ENCODE measurements at places on chromosomes 1 and 21. TPM values are rescaled to one million over a fixed set of nuclear protein-coding genes. Genes with fewer than 3 reads are reported as not detected.

DNA sequence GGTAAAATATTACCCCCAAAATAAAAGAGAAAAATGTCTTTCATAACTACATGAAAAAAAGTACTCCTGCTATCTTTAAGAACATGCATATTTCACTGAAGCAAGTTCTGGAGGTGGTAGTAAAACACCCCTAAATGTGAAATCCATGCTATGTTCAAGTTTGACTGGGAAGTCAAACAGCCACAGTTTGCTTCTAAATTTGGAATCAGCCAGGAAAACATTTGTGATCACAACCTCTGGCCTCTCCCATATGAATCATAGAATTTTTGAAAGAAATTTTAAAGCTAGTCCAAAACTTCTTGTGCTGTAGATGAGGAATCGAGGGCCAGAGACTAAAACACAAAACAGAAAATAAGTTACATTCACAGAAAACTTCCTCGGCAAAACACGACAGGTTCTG lies 6.6 kb downstream of the SORT1 start:
- H3K4me3 ChIP-seq = no peak overlapping the region
- no peak overlapping the region for H3K27ac ChIP-seq
- peaks cover 2% of the 10 kb centered on the region for H3K4me1 ChIP-seq
- H3K36me3 ChIP-seq = no peaks in the 10 kb centered on the region
- DNase-seq = no peak
- H3K27me3 ChIP-seq = peaks cover 34% of the 10 kb centered on the region

DNA sequence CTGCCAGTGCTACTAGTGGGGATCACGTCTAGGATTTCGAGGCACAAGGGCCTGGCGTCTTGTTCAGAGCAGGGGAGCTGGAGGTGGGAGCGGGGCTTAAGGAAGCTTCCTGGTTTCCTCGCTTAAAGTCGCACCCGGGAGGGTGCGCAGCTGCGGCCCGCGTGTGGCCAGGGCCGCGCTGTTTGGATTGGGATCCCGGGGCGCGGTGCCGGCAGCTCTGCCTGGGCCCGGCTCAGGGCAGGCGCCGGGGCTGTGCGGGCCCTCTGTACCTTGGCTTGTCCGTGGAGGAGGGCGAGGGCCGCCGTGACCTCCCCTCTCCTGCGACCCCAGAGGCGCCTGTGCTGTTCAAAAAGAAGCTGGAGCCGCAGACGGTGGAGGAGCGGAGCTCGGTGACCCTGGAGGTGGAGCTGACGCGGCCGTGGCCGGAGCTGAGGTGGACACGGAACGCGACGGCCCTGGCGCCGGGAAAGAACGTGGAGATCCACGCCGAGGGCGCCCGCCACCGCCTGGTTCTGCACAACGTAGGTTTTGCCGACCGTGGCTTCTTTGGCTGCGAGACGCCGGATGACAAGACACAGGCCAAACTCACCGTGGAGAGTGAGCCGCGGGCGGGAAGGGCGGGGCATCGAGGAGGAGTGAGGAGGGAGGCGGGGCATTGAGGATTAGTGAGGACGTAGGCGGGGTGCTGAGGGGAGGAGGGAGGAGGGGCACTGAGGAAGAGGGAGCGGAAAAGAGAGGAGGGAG lies 67.8 kb downstream of the OBSCN start:
- H3K4me1 ChIP-seq = peaks cover 20% of the 10 kb centered on the region
- no peaks in the 10 kb centered on the region for H3K36me3 ChIP-seq
- peak; percentile 73 for DNase-seq
- peak overlapping the region; percentile 84 for H3K4me3 ChIP-seq
- no peaks in the 10 kb centered on the region for H3K27me3 ChIP-seq

GRCh38 chr1:6956488-6957159 lies 171.4 kb downstream of the CAMTA1 start:
- H3K27ac ChIP-seq = no peak overlapping the region
- peaks cover 2% of the 10 kb centered on the region for H3K4me1 ChIP-seq
- H3K27me3 ChIP-seq = no peaks in the 10 kb centered on the region
- no peak overlapping the region for H3K4me3 ChIP-seq
- DNase-seq = no peak

The PADI1 gene
- not detected for total RNA-seq

The FASLG gene
- 0.18 TPM for total RNA-seq

DNA sequence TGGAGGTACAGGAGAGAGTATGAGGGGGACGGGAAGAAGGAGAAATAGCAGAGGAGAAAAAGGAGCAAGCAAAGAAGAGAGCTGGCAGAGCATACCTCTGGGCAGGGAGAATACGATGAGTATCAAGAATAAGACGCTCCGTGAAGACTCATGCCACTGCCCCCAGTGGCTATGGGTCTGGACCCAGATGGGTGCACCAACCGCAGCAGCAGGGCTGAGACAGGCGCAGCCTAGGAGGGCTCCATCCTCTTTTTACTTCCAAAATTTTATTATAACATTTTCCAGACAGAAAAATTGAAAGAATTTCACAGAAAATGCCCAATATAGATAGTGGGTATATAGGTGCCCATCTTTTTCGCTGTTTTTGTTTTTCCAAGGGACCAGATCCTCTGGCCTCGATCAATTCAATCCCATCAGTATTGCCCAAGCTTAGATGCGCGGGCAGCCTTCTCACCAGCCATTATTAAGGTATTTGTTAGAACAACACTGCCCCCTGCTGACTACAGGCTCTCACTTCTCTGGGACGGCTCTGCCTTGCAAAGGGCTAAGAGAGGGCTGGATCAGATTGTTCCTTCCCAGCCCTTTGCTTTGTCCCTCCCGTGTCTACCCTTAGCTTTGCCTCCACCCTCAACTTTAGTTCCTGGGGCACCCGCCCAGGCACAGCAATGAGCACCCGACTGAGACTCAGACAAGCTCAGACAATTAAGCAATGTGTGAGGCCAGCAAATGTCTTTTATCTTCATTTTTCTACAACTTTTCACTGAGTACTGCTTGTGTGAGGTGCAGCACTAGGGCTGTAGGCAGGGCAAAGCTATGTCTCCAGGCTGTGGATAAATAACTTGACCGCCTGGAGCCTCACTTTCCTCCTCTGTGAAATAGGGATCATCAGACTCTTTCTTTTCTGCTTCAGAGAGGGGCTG lies 17.5 kb upstream of the CAMK1G start:
- peak; percentile 65 for DNase-seq
- peaks cover 28% of the 10 kb centered on the region for H3K27me3 ChIP-seq
- H3K4me3 ChIP-seq = no peak overlapping the region
- H3K4me1 ChIP-seq = peaks cover 10% of the 10 kb centered on the region

The PAQR6 gene
- 3.0 TPM for total RNA-seq

The KCNJ6 gene
- total RNA-seq = not detected

DNA sequence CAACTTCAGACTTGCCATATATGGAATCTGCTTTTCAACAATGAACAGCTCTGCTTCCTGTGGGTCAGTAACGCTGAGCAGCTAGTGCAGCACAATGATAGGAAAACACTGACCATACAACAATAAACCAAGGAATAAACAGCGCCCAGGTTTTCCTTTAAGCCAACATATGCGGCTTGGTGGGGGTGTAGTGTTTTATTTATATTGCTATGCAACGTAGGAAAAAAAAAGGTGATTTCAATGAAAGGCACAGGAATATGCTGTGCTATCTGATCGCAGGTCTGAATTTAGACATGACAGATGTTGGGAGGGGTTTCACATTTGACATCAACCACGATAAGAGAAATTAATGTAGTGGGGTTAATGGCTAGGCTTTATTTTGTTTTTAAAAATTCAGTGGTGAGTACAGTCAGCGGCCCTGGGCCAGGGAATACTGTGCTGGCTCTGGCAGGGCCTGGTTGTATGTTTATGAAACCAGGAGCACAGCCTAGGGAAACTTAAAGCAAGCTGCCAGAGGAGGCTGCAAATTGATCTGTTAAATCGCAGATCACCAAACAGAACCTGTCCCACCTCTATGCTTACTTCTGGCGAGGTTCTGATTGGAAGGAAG lies 4.3 kb downstream of the TSPAN2 start:
- peaks cover 33% of the 10 kb centered on the region for H3K4me1 ChIP-seq
- no peak for DNase-seq
- peak overlapping the region; percentile 64 for H3K27ac ChIP-seq
- no peaks in the 10 kb centered on the region for H3K27me3 ChIP-seq

- peak overlapping the region; percentile 98 for H3K27ac ChIP-seq
- no peak for DNase-seq
- no peaks in the 10 kb centered on the region for H3K27me3 ChIP-seq
- H3K4me1 ChIP-seq = peaks cover 88% of the 10 kb centered on the region
Observed at GRCh38 chr1:21296509-21297354, 6.5 kb upstream of the ECE1 start.

The LRRC38 gene
- total RNA-seq = not detected

DNA sequence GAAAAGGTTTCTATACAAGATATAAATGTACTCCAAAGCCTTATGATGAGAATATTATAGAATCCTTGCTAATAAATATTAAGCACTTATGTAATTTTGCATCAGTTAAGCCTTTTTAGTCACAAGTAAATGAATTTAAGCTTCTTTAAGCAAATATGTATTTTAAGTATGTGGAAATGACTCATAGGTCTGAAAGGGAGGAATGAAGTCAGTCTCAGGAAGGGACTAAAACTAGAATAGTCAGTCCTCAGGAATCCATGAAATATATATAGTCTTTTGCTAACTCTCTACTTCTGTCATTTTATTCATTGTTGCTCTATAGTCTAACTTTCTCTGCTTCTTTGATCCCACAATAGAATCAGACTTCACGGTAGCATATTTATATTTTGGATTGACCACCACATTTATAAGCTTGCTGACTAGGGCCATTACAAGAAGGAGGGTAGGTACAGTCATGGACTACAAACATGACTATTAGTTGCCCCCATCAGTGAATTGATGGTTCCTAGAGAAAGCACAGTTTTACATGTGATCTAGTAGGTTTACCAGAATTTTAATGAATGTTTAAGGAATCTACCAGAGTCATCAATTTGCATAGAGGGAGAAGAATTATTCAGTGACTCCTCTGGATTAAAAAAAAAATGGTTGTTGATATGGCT lies 20.2 kb upstream of the RABGGTB start:
- DNase-seq = no peak
- H3K36me3 ChIP-seq = peaks cover 3% of the 10 kb centered on the region
- no peak overlapping the region for H3K27ac ChIP-seq

GRCh38 chr1:39673215-39673614 lies 1.3 kb upstream of the NT5C1A start:
- no peak for DNase-seq
- H3K27me3 ChIP-seq = peaks cover 30% of the 10 kb centered on the region
- H3K27ac ChIP-seq = no peak overlapping the region
- H3K36me3 ChIP-seq = no peaks in the 10 kb centered on the region

The MANEAL gene
- 1.0 TPM for total RNA-seq

- H3K36me3 ChIP-seq = no peaks in the 10 kb centered on the region
- H3K4me3 ChIP-seq = no peak overlapping the region
- DNase-seq = no peak
- no peaks in the 10 kb centered on the region for H3K4me1 ChIP-seq
- peaks cover 14% of the 10 kb centered on the region for H3K27me3 ChIP-seq
Observed at GRCh38 chr1:3215198-3216014, 146.4 kb downstream of the PRDM16 start.

DNA sequence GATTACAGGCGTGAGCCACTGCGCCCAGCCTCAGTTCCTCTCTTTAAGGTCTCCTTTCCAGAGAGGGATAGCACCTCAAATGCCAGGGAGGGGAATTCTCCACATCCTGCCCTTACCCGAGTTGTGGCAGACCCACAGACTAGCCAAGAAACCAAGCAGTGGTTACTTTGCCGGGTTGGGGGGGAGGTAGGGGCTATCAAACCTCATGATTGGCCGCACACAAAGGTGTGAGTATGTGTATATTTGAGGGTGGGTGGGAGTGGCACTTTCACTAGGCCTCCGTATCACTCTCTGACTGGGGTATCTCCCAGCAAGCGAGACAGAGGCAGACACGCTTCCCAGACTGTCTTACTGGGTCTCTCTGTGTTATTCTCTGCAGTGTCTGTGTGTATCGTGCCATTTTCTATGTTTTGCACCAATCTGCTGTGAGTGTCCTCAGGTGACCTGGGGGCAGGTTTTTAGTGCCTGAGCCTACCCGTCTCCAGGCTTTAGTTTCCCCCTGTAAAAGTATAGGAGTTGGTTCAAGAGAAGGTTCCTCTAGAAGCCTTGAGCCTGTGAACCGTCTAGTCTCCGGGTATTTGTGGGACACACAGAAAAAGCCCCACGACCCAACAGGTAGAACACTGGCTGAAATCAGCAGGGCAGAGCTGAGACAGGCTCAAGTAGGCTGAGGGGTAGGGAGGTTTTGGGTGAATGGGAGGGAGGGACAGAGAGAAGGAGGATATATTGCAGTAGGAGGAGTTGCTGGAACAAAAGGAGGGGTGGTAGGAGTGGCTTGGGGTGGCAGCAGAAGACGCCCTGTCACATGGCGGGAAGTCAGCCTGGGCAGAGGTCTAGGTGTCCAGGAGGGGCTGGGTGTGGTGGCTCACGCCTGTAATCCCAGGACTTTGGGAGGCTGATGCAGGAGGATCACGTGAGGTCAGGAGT lies 10.3 kb downstream of the LMNA start:
- peaks cover 5% of the 10 kb centered on the region for H3K27me3 ChIP-seq
- no peaks in the 10 kb centered on the region for H3K36me3 ChIP-seq
- H3K4me3 ChIP-seq = no peak overlapping the region
- peak overlapping the region; percentile 88 for H3K27ac ChIP-seq

- no peak for DNase-seq
- no peaks in the 10 kb centered on the region for H3K27me3 ChIP-seq
- H3K4me3 ChIP-seq = no peak overlapping the region
- H3K27ac ChIP-seq = peak overlapping the region; percentile 33
Observed at GRCh38 chr1:230073371-230074035, 6.5 kb downstream of the GALNT2 start.

- peaks cover 38% of the 10 kb centered on the region for H3K4me1 ChIP-seq
- no peaks in the 10 kb centered on the region for H3K36me3 ChIP-seq
- no peaks in the 10 kb centered on the region for H3K27me3 ChIP-seq
- no peak for DNase-seq
- peak overlapping the region; percentile 63 for H3K27ac ChIP-seq
Observed at GRCh38 chr1:205777994-205778393, 2.7 kb upstream of the RAB29 start.

GRCh38 chr1:168287237-168287664 lies 6.6 kb downstream of the TBX19 start:
- H3K27ac ChIP-seq = no peak overlapping the region
- no peak overlapping the region for H3K4me3 ChIP-seq
- H3K36me3 ChIP-seq = peaks cover 9% of the 10 kb centered on the region
- H3K4me1 ChIP-seq = peaks cover 15% of the 10 kb centered on the region
- no peaks in the 10 kb centered on the region for H3K27me3 ChIP-seq
- no peak for DNase-seq

- peaks cover 81% of the 10 kb centered on the region for H3K36me3 ChIP-seq
- peak overlapping the region; percentile 87 for H3K27ac ChIP-seq
- H3K4me3 ChIP-seq = peak overlapping the region; percentile 33
- peak; percentile 62 for DNase-seq
Observed at GRCh38 chr1:64864018-64864940, 102.1 kb downstream of the JAK1 start.

DNA sequence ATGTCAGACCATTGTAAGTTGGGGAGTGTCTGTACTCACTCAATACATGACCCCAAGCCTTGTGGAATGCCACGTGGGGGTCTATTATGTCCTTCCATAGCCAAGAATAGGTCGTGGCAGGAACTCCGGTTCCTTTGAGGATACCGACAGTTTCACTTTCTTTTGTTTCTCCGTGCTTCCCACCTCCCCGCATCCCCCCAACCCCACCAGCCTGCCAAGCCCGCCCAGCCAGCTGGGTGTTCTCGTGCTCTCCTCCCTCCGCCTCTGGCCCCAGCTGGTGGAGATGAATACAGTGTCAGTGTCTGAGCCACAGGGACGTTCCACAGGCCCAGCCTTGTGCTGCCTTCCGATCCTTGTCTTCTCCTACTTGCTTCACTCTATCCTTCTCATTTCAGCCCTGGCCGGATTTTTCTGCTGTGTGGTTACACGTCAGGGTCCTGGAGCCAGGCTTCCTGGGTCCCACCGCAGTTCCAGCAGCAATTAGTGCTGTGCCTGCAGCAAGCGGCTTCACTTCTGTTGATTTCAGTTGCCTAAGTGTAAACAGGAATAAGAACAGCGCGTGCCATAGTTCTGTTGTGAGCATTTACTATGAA lies 4.1 kb upstream of the AGTRAP start:
- H3K4me3 ChIP-seq = peak overlapping the region; percentile 98
- H3K27me3 ChIP-seq = no peaks in the 10 kb centered on the region
- no peaks in the 10 kb centered on the region for H3K36me3 ChIP-seq
- peak; percentile 43 for DNase-seq
- peaks cover 66% of the 10 kb centered on the region for H3K4me1 ChIP-seq
